ENCODE measurements at places on chromosomes 4 and X.

- DNase-seq: no peak
Measured at GRCh38 chrX:21503593-21503992, 129.4 kb downstream of the CNKSR2 start.

GRCh38 chrX:38992441-38993096, 191.3 kb downstream of the MID1IP1 start:
- DNase-seq: no peak

DNA sequence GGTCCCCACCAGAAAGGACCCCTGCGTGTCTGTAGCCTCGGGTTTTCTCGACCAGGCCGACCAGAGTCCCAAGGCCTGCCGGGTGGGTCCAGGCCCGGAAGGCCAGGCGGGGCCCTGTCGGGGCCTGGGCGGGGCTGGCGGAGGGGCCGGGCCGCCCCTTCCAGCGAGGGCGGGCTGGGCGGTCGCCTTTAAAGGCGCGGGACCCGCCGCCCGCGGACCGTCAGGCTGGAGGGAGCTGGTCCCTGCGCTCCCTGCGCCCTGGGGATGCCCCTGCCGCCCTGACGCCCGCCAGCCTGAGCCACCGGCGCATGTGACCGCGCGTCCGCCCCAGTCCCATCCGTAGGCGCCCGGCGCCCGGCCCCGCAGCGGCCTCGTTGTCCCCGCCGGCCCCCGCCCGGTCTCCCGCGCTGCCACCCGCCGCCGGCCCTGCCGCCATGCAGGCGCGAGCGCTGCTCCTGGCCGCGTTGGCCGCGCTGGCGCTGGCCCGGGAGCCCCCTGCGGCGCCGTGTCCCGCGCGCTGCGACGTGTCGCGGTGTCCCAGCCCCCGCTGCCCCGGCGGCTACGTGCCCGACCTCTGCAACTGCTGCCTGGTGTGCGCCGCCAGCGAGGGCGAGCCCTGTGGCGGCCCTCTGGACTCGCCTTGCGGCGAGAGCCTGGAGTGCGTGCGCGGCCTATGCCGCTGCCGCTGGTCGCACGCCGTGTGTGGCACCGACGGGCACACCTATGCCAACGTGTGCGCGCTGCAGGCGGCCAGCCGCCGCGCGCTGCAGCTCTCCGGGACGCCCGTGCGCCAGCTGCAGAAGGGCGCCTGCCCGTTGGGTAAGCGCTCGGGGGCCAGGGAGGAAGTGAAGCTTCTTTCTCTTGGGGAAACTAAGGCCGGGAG, at the start of gene HTRA3:
Gene HTRA3 (plus strand): TSS at position 220 of the 883 bp plus-strand sequence. CDS start 215 bp downstream, at position 435.
- peak; percentile 54 for DNase-seq

DNA sequence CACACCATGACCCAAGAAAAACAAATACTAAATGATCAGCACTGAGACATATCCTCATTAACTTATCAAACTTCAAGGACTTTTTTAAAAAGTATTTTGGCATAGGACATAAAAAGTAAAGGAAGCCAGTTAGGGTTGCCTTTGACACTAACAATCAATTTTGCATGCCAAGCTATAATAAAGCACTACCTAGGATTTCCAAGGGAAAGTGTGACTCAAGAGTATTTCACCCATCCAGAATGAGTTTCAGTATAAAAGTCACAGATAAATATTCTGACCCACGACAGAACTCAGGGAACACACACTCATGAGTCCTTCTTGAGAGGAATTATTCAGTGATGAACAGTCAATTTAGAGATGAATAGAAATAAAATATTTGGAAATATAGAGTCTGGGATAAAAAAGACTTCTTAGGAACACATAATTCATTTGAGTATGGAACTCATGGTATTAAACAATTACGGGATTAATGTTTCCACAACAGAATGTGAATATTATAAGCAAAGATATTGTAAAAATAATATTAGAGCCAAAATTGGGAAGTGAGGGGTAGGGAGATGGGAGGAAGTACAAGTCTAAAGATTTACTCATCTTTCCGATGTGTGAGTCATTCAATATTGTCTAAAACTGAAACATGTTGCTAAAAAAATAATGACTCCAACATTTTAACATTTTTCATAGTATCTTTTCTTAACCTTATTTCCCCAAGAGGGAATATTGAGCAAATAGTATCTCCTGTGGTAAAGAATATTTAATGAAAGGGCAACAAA, 143.5 kb upstream of the LNX1 start:
- peak; percentile 46 for DNase-seq

DNA sequence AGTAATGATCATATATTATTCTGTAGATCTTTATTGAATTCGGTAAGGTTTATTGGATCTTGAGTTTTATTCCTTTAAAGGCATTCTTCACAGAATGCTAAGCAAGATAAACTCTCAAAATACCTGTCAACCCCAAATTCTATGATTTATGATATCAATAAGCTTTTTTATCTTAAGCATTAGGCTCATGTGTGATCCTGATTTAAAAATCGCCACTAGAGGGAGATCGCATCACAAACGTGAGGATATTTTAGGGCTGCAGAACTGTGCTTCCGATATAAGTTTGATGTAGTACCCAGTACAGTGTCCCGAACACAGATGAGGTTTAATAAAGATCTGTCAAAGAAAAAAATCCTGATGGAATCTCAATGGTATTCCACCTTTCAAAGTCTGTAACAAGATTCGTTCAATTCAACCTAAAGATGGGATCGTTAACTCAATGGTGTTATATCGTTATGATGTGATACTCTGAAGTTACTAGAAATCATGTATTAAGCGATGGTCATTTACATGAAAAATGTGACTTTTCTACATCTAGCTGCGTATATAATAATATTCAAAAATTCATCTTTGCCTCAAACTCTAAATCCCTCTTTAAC, 169.0 kb downstream of the CORIN start:
- DNase-seq: peak; percentile 52

Measured in RPMI7951 (cell line).